ENCODE measurements at places on chromosomes 4 and X.

- DNase-seq, result no peak
Measured at GRCh38 chr4:1031346-1031745, 19.9 kb downstream of the FGFRL1 start.

- no peak for DNase-seq
Measured at GRCh38 chr4:34972189-34972588, 1272.1 kb downstream of the ARAP2 start.

DNA sequence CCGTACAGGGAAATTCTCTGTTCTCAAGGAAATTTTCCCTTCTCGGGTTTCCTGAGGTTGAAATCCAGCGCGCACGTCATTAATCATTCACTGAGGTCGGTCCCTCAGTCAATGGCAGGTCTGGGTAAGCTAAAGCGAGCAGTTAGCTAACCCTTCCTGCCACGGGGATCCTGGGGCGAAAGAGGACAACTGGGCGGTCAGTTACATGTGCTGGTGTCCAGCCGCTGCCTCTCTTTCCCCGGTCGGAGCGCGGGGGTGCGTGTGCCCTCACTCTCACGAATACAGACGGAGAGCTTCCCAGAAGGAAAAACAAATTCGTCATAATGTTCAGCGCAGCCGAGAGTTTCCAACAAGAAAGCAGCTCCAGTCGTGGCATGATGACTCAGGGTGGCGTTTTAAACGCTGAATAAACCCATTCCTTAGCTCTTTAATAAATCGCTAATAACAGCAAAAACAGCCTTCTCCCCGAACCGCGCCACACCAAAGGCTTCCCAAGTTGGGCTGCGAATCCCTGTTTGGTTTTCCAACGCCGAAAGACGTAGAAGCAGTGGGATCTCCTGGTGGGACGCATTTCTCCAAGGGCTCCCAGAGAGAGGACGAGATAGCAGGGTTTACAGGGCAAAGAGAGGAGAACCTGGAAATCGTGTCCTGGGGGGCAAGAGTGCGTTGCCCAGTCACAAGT lies 752 bp upstream of the FGF5 start:
- DNase-seq, result peak; percentile 82

DNA sequence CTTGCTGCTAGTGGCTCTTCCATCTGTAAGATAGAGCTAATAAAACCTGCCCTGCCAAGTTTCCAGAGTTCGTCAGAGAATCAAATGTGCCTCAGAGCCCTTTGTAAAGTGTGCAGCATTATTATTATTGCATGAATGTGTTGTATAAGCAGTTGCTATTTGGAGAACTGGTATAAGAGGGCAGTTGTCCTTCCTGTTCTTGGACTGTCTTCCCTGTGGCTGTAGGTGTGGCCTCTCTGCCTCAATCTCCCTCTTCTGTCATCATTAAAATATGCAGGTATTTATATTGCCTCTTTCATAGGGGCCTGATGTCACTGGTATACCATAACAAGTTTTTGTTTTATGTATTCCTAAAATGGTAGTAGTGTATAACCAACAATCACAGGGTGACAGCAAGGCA lies 3.8 kb downstream of the MTM1 start:
- no peak for DNase-seq

DNA sequence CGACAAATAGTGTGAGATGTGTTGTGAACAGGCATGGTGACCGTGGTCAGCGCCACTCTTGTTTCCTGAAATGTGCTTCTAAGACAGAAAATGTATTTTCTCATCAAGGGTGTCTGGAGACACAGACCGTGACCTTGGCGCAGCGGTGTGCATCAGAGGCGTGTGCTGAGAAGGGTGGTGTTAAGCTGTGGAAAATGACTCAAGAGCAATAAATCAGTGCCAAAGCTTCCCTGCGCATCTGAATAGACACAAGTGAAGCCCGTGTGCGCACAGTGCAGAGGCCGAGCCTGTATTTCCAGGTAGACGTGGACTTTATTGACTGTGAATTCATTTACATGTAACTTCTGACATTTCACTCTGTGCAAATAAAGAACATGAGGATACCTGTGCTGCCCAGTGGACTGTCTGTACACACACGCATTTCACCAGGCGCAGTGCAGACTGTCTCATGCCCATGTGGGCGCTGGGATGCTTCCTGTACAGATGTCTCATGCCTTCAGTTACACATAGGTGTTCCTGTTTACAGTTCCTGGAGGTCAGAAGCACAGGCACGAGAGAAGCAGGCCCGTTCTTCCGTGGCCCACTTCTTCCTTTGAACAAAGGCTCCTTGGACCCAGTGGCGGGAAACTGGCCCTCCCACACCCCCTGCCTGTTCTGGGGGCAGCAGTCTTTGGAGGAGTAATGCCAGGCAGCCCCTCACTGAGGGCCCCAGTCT lies 31.9 kb downstream of the NSG1 start:
- DNase-seq, result no peak

GRCh38 chrX:149837639-149838038 lies 43.3 kb upstream of the MAGEA8 start:
- DNase-seq, result no peak
